ENCODE measurements at places on chromosomes 4 and X. TPM values are rescaled to one million over a fixed set of nuclear protein-coding genes. Genes with fewer than 3 reads are reported as not detected.

DNA sequence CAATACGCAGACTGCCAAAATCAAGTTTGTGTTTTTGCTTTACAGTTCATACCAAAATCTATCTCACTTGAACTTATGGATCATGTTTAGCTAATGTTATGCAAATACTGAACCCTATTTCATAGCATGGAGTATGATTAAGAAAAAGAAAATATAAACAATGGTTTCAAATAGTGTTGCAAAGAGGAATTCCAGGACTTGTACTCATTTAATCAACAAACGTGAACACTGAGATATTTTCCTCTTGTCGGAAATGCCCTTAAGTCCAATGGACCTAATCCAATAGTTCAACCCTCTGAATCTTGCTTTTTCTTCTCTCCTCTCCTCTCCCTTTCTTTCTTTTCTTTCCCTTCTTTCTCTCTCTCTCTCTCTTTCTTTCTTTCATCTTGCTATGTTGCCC is 30.8 kb downstream of the RASL11B start:
- DNase-seq, result no peak

CLTRN gene
- not detected for total RNA-seq

- no peak for DNase-seq
These were observed 14.8 kb downstream of the NDNF start for GRCh38 chr4:121057466-121057922.

GRCh38 chrX:47244676-47245075 is 11.9 kb downstream of the USP11 start:
- no peak for DNase-seq

REPS2 gene
- 0.31 TPM for total RNA-seq

GNRHR gene
- total RNA-seq, result not detected

DNA sequence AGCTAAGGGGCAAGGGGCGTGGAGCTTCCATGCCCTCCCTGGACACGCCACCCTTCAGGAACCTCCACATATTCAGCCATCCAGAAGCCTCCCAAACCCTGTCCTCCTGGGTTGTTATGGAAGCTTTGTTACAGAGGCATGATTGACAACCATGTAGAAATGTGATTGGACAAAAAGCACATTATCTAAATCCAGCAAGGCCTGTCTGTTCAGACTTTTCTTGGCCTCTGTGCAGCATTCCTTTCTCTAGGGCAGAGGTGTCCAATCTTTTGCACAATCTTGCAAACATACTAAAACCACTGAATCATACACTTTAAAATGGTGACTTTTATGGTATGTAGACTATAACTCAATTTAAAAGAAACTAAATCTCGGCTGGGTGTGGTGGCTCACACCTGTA is 12.7 kb downstream of the STEEP1 start:
- DNase-seq, result no peak

GRCh38 chr4:143023239-143023918 is 161.3 kb upstream of the USP38 start:
- DNase-seq, result no peak

TCEAL8 gene
- total RNA-seq, result 128 TPM

GRCh38 chrX:47644557-47645091 is 5.7 kb downstream of the ELK1 start:
- DNase-seq, result peak; percentile 81

GRCh38 chrX:49228185-49228584 is 5.0 kb downstream of the CACNA1F start:
- DNase-seq, result no peak

DNA sequence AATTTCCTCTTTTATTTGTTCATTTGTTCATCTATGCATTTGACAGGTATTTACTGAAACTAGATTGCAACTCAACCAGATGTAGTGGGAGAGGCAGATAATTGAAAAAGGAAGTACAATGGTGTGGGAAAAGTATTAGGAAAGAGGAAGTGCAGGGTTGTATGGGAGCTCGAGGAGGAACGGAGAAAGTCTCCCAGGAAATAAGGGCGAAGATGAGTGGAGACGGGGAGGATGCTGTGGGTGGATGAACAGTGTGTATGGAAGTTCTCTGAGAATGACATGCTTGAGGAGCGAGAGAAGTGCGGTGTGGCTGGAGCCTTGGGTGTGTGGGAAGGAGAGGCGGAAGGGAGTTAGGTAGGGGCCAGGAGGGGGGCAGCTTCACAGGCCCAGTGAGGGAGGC is 87.5 kb upstream of the DHX15 start:
- no peak for DNase-seq

- DNase-seq, result no peak
These were observed 14.2 kb upstream of the CPE start for GRCh38 chr4:165364452-165365080.

GRCh38 chrX:48998391-48998790 is 3.7 kb downstream of the GRIPAP1 start:
- DNase-seq, result no peak

DNA sequence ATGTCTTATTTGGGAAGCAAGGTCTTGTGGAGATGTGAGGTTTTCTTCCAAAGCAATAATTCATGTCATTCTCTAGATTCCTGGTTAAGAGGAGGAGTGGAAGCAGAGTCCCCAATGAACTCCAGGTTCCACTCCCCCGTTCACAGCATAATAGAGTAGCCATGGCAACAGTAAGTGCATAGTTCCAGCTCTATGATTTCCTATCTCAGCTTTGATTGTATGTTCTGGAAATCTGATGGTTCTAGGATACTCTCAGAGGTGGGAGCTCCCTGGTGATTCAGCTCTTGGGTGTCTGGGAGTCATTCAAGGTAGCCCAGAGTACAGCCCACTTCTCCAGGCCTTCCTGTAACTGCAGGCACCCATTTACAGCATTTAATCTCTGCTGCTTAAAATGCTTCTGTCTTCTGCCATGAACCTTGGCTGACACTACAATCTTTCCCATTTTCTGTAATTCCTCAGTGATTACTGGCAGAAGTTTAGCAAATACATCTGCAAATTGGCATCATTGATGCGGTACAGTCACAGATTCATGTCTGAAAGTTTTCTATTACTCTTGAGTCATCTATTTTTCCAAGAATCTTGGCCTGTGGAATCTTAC is 242.0 kb downstream of the MAPK10 start:
- DNase-seq, result no peak

- DNase-seq, result peak; percentile 77
These were observed 94.1 kb upstream of the FAM9B start for GRCh38 chrX:9127986-9128385.

DNA sequence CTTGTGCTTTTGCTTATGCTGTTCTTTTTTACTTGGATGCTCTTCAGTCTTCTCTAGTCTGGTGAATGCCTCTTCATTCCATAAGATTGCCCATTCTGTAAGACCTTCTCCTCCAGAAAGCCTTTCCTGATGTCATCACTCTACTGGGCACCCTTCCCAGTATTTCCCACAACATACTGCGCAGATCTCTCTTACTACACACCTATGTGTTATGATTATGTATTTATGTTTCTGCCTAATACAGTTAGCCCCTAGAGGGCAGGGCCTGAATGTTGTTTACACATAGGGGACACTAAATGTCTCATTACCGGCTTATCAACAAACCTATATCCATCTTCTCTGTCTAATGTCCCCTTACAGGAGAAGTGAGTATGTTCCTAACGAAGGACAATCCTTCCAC is 21.1 kb downstream of the AIFM1 start:
- DNase-seq, result peak; percentile 29

WWC2 gene
- total RNA-seq, result 11.9 TPM

- DNase-seq, result no peak
These were observed 64.8 kb upstream of the RBPJ start for GRCh38 chr4:26255989-26256388.

GRCh38 chrX:72545990-72546389 is 26.7 kb downstream of the HDAC8 start:
- DNase-seq, result no peak

DNA sequence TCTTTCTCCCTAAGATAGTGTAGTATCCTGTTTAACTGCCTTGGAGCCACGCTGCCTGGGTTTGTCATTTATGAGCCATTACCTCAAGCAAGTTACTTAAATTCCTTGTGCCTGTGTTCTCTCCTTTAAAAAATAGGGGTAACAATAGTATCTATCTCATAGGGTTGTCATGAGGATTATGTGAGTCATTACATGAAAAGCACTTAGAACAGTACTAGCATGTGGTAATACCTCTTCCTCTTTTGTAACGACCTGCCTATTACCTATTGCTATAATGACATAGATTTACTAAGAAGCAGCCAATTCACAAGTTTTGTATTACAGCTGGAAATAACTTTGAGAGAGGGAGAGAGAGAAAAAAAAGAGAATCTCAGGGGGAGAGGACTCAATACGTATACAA is 834.7 kb downstream of the RAPGEF2 start:
- DNase-seq, result no peak

DNA sequence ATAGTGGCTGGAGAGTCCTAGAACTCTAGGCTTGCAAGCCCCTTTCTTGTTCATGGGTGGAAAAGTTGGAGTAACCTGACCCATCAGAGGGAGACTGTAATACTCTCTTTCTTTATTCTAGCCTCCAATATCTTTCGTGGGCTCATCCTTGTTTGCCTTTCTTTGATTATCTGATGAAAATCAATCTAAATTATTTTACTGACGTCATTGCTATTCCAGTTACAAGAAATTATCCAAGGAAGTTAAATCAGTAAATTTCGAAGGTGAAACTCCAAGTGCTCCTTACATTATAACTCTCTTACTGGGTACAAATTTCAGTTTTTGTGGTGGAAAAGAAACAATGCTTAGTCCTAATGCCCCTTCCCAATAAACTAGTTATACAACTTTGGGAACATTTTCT is 412.9 kb downstream of the IDS start:
- DNase-seq, result no peak

DNA sequence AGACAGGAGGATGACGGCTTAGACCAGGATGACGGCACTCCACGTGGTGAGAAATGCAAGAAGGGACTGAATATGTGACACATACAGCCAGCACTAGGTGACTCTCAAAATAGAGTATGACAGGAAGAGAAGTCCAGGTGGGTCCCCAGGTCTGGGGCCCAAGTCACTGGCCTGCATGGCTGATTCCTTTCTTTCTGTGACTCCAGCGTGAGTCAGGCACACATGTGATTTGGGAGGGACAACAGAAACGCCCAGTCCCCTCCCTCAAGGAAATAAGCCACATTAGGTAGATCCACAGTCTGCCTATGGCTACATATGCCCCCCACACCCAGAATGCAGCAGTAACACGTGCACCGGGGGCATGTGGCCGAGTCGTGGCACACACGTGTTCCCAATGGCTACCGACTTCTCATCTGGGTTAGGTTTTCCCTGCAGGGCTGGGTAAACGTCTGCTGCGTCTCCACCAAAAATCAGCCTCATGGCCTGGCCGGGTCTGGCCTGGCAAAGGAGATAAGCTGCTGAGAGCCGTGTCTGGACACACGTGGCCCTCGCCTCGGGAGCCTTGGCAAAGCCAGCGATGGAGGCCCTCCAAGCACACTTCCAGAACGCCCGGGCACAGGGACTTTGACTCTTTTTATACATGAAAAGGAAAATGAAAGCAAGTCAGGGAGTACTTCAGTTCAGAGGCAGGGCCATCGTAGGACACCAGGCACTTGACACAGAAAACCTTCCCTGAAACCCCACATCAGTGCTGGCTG is 19.3 kb downstream of the SEL1L3 start:
- DNase-seq, result peak; percentile 90

DNA sequence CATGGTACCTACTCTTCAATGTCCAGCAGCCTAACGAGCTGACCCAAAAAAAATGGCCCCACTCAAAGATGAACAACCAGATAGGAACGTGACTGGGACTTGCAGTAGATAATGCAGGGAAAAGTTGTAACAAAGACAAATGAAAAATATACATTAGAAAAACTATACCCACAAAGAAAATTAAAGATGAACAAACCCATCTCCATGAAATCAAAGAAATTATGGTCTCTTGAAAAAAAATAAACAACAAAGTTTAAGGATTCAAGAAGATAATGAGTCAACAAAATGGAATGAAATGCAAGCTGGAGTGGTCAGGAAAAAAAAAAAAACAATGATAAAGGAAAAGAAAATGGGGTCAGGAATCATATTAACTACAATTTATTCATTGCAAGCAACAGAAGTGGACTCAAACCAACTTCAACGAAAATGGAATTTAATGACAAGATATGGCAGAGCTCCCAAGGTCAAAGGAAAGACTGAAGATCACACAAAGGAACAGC is 309.8 kb upstream of the GALNT7 start:
- DNase-seq, result no peak

BOD1L1 gene
- 10.3 TPM for total RNA-seq

- peak; percentile 46 for DNase-seq
These were observed 21.9 kb downstream of the BMP3 start for GRCh38 chr4:81052119-81053068.

DNA sequence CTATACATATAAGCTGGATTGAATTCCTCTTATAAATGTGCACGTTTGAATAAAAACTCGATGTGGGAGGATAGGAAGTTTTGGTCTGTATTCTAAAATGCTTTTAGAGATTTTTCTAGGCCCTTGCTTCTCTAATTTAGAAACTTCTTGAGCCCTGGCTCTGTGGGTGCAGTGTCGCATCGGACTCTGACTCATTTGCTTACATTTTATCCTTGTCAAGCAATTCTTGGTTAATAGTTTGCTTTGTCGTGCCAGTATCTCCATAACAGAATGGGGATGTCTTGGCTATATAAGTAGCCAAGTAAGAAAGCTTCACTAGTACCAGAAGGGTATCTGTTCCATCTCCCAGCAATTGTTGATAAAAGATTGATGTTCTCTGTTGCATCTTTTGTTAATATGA is 10.7 kb downstream of the SGMS2 start:
- no peak for DNase-seq

DNA sequence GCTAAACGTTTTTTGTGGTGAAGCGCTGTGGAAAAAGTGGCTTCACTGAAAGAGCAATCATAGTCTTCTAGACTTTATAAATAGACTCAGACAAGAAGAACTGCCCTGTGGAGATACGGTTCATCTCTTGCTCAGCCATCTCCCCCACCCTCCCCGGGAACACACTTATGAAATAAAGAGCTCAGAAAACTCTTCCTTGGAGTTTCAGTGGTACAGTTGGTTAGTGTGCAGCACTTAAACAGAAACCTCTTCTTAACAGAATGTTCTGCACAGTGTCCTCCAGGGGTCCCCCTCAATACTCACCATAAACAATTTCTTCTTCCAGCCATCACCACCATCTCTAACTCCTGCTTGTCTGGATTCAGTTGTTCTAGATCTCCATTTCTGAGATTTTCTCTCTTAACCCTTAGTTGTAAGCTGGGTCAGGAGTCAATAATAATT is 313.0 kb downstream of the ARHGAP10 start:
- DNase-seq, result peak; percentile 51

- DNase-seq, result no peak
These were observed 106.1 kb downstream of the MSL3 start for GRCh38 chrX:11864171-11864570.

GRCh38 chr4:86376850-86377249 is 17.0 kb upstream of the MAPK10 start:
- no peak for DNase-seq

GRCh38 chrX:115595049-115595448 is 34.1 kb downstream of the PLS3 start:
- no peak for DNase-seq

DNA sequence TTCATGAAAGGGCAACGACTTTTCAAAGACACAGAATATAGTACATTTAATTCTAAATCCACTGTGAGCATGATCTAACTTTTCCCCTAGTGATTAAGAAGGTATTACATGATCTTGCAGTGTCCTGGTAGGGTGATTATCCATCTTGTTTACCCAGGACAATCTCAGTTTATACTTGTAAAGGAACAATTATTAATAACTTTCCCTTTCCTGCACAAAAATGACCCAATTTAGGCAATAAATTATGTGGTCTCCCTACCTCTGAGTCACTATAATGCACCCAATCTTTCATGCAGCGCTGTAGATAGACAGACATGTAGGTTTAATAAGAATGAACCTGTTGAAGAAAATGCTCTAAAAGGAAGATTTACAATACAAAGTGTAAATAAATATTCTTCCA is 22.7 kb downstream of the UNC5C start:
- no peak for DNase-seq
